Heart right ventricle (tissue), 16 donors: ENCODE measurements at places on chromosomes 7 and 10. TPM values are rescaled to one million over a fixed set of nuclear protein-coding genes. Genes with fewer than 3 reads are reported as not detected.
A peak's percentile ranks its signal among the peaks of the same experiment; 100 is the strongest.

DNA sequence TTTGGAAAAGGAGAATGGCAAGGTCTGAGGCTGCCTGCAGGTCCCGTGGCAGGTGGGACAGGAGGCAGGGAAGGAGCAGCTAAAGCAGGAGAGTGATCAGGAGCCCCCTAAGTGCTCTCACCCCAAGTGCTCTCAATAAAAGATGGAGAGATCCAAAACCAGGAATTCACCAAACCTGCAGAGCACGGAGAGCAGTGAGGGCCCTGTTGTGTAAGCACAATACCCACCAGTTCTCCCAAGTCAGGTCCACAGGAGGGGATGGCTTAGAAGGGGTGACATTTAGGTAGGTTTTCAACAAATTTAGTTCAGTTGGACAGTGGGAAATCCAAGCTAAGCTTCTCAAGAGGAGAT lies 40.8 kb downstream of the GNA12 start:
- peak overlapping the region; percentile 34 for H3K4me3 ChIP-seq
- H3K4me1 ChIP-seq = peaks cover 83% of the 10 kb centered on the region
- H3K27ac ChIP-seq = peak overlapping the region; percentile 84
- no peaks in the 10 kb centered on the region for H3K36me3 ChIP-seq
- no peaks in the 10 kb centered on the region for H3K27me3 ChIP-seq
- no peak for DNase-seq

- no peaks in the 10 kb centered on the region for H3K36me3 ChIP-seq
- no peak overlapping the region for H3K4me3 ChIP-seq
- no peak overlapping the region for H3K27ac ChIP-seq
- no peaks in the 10 kb centered on the region for H3K4me1 ChIP-seq
- H3K27me3 ChIP-seq = no peaks in the 10 kb centered on the region
- DNase-seq = no peak
Observed at GRCh38 chr7:39045231-39045630, 67.5 kb downstream of the POU6F2 start.

- H3K36me3 ChIP-seq = no peaks in the 10 kb centered on the region
- peaks cover 5% of the 10 kb centered on the region for H3K4me1 ChIP-seq
- H3K4me3 ChIP-seq = no peak overlapping the region
Observed at GRCh38 chr10:66639371-66639770, 286.5 kb upstream of the LRRTM3 start.

LRRC27 gene
- 8.1 TPM for total RNA-seq

STOX1 gene
- 0.12 TPM for total RNA-seq

GPRIN2 gene
- 0.13 TPM for total RNA-seq

CALML3 gene
- total RNA-seq = not detected

- no peaks in the 10 kb centered on the region for H3K27me3 ChIP-seq
- H3K4me1 ChIP-seq = peaks cover 4% of the 10 kb centered on the region
Observed at GRCh38 chr10:15253951-15254807, 85.7 kb upstream of the NMT2 start.

HACD1 gene
- total RNA-seq = 133 TPM

DNA sequence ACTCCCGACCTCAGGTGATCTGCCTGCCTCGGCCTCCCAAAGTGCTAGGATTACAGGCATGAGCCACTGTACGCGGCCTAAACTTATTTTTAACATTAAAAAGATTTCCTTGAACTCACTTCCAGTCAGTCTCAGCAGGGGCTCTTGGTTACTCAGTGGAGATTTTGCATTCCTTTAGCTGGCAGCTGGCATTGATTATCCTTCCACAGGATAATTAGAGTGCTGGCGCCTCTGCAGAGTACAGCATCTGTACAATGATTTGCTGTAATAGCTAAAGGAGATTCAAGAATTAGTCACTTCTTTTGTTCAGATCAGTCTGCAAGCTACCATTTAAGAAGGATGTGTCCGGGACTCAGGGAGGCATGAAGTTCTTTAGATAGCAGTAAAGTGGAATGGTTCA lies 125.0 kb upstream of the NPY start:
- H3K4me1 ChIP-seq = no peaks in the 10 kb centered on the region
- H3K27ac ChIP-seq = no peak overlapping the region
- no peak overlapping the region for H3K4me3 ChIP-seq
- DNase-seq = no peak
- H3K36me3 ChIP-seq = no peaks in the 10 kb centered on the region
- H3K27me3 ChIP-seq = no peaks in the 10 kb centered on the region

GAD2 gene
- not detected for total RNA-seq

- no peaks in the 10 kb centered on the region for H3K36me3 ChIP-seq
- no peak overlapping the region for H3K27ac ChIP-seq
- no peaks in the 10 kb centered on the region for H3K27me3 ChIP-seq
- no peak for DNase-seq
- H3K4me3 ChIP-seq = no peak overlapping the region
- no peaks in the 10 kb centered on the region for H3K4me1 ChIP-seq
Observed at GRCh38 chr10:101721806-101722205, 26.8 kb upstream of the FBXW4 start.

PDAP1 gene
- 94.6 TPM for total RNA-seq

VWDE gene
- total RNA-seq = not detected

GARIN1A gene
- 1.9 TPM for total RNA-seq

ETV1 gene
- 64.9 TPM for total RNA-seq

- no peak overlapping the region for H3K4me3 ChIP-seq
- peaks cover 25% of the 10 kb centered on the region for H3K27me3 ChIP-seq
- no peak for DNase-seq
- no peak overlapping the region for H3K27ac ChIP-seq
- H3K36me3 ChIP-seq = no peaks in the 10 kb centered on the region
Observed at GRCh38 chr10:128711806-128712205, 585.6 kb upstream of the MKI67 start.

- no peak overlapping the region for H3K4me3 ChIP-seq
- H3K27ac ChIP-seq = no peak overlapping the region
- H3K36me3 ChIP-seq = no peaks in the 10 kb centered on the region
- no peaks in the 10 kb centered on the region for H3K27me3 ChIP-seq
- H3K4me1 ChIP-seq = no peaks in the 10 kb centered on the region
Observed at GRCh38 chr10:75744261-75744660, 312.8 kb downstream of the LRMDA start.

DNA sequence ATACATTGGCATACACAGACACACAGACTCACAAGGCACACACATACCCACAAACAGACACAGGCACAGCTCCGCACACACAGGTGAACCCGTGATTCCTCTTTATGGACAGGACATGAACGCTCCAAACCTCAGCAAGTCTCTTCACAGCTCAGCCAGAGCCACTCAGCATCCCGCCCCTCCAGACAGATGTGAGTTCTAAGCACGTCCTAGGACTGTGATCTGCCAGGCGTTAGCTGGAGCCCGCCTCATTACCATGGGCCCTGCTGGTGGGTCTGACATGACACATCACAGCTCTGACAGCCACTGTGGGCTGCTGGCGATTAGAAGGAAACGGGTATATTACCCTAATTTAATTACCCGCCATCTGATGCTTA lies 176.7 kb upstream of the PPP2R2D start:
- no peaks in the 10 kb centered on the region for H3K36me3 ChIP-seq
- H3K27me3 ChIP-seq = peaks cover 3% of the 10 kb centered on the region
- peaks cover 13% of the 10 kb centered on the region for H3K4me1 ChIP-seq
- H3K27ac ChIP-seq = no peak overlapping the region
- no peak for DNase-seq

- H3K27me3 ChIP-seq = no peaks in the 10 kb centered on the region
- no peak for DNase-seq
- H3K36me3 ChIP-seq = peaks cover 100% of the 10 kb centered on the region
- no peak overlapping the region for H3K27ac ChIP-seq
- H3K4me1 ChIP-seq = peaks cover 29% of the 10 kb centered on the region
- no peak overlapping the region for H3K4me3 ChIP-seq
Observed at GRCh38 chr10:818010-818409, 113.5 kb downstream of the LARP4B start.

GRCh38 chr7:90587766-90588165 lies 8.4 kb upstream of the CDK14 start:
- H3K27me3 ChIP-seq = no peaks in the 10 kb centered on the region
- DNase-seq = no peak
- no peaks in the 10 kb centered on the region for H3K4me1 ChIP-seq
- no peaks in the 10 kb centered on the region for H3K36me3 ChIP-seq

DNA sequence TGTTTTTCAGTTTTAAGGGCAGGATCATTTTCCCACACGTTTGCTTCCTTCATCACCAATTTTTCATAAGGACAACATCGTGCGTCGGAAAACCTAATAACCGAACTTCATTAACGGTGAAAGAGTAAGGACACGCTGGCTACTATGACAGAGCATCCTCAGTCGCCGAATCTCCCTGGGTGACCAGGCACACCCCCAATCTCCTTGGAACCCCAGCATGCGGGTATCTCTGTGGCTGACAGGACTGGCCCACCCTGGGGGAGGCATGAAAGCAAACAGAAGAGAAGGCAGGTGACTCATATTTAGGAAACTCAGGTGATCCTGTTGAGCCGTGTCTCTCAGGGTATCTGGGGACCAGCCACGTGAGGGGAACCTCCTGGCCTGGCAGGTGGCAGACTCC lies 134.2 kb downstream of the DIP2C start:
- H3K36me3 ChIP-seq = no peaks in the 10 kb centered on the region
- no peak overlapping the region for H3K4me3 ChIP-seq
- H3K27ac ChIP-seq = no peak overlapping the region

GTPBP4 gene
- total RNA-seq = 33.3 TPM

DNA sequence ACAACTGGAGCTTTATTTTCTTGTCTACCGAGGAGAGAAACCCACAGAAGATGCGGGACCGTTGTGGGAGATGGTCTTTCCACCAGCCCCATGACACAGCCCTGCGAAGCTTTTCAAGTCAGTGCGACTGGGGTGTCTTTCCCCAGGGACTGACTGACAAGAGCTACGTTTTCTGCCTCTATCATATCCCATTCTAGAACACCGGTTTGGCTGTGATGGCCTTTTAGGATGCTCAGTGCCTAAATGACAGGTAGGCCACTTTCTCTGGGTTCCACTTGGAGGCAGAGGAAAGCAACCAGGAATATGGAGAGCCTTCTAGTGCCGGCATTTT lies 16.9 kb downstream of the SLC13A4 start:
- peaks cover 12% of the 10 kb centered on the region for H3K4me1 ChIP-seq
- no peaks in the 10 kb centered on the region for H3K36me3 ChIP-seq
- no peak overlapping the region for H3K4me3 ChIP-seq
- no peaks in the 10 kb centered on the region for H3K27me3 ChIP-seq

LRRTM3 gene
- total RNA-seq = not detected

DNA sequence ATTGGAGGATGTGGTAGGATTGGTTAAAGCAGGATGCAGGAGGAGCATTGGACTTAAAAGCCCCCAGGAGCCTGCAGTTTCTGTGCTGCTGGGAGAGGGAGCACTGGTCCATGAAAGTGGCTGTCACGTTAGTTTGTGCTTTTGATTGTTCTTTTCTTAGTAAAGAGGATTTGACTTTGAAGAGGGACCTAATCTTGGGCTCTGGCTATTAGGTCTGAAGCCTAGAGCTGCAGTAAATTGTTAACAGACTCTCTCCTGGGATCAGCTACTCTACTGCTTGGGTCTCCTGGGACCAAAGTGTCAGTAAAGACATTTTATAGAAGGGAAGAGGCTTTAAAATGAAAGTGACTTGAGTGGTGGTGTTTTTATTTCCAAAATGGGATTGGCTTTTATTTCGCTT lies 3.7 kb downstream of the ZFYVE27 start:
- H3K4me3 ChIP-seq = no peak overlapping the region
- H3K36me3 ChIP-seq = peaks cover 64% of the 10 kb centered on the region
- DNase-seq = no peak
- no peak overlapping the region for H3K27ac ChIP-seq
- peaks cover 3% of the 10 kb centered on the region for H3K4me1 ChIP-seq
- H3K27me3 ChIP-seq = no peaks in the 10 kb centered on the region

PNLIP gene
- total RNA-seq = not detected

- H3K36me3 ChIP-seq = no peaks in the 10 kb centered on the region
- no peaks in the 10 kb centered on the region for H3K27me3 ChIP-seq
- no peaks in the 10 kb centered on the region for H3K4me1 ChIP-seq
- H3K27ac ChIP-seq = no peak overlapping the region
Observed at GRCh38 chr7:13111230-13111629, 423.8 kb downstream of the ARL4A start.

DNA sequence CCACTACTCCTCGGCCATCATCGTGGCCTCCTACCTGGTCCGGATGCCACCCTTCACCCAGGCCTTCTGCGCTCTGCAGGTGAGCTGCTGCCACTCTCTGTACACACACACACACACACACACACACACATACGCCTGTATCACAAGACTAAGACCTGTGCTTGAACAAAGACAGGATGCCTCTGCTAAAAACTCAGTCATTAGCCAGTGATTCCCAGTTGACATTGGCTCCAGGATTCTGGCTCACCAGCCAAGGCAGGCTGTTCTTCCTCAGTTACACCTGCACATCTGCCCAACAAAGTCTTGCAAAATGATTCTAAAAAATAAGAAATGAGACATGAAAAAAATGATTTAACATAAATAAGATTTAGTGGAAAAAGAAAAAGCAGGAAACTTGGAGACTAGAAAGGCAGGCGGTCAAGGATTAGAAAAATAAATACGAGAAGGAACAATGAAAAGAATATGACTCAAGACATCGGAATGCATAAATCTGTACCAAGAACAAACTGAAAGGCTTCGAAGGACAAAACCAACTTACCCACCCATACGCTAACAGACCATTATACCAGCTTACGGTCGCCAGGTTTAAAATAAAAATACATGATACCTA lies 7.4 kb upstream of the LRRC18 start:
- no peaks in the 10 kb centered on the region for H3K4me1 ChIP-seq
- no peak for DNase-seq
- no peaks in the 10 kb centered on the region for H3K36me3 ChIP-seq
- H3K4me3 ChIP-seq = no peak overlapping the region
- no peak overlapping the region for H3K27ac ChIP-seq

DNA sequence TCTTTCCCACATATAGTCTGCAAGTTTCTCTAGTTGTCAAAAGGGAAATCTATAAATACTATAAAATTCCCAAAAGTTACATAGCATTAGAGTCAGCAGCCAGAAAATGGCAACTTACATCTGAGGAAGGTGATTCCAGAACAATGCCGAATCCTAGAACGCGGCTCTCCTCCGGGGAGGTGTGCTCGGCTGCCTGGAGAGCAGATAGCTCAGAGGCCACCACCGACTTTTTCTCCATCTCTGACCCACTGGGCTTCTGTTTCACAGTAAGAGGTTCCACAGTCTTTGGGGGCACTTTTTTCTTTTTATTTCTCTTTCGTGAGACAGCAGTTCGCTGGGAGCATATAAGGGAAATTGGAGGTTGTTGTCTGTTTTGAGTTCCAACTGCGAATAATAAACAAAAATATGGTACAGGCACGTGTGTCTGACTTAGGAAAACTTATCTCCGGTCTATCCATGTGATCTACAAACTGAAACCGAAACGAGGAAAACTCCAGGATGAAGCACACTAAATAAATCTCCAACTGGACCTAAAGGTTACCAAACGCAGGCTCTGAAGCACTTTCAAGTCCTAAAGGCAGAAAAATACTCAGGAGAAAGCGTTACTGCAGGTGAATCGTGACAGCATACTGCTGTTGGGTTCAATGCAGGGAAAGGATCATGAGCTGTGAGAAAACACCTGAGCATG lies 36.2 kb downstream of the BEND7 start:
- H3K4me1 ChIP-seq = no peaks in the 10 kb centered on the region
- H3K4me3 ChIP-seq = no peak overlapping the region
- H3K36me3 ChIP-seq = peaks cover 77% of the 10 kb centered on the region
- H3K27me3 ChIP-seq = no peaks in the 10 kb centered on the region
- H3K27ac ChIP-seq = no peak overlapping the region
